ENCODE measurements at places on chromosomes 3 and 15. TPM values are rescaled to one million over a fixed set of nuclear protein-coding genes. Genes with fewer than 3 reads are reported as not detected.

Gene ZKSCAN7
- total RNA-seq = 2.1 TPM

Gene TMEM207
- not detected for total RNA-seq

Gene CLN6
- 7.4 TPM for total RNA-seq

Gene VIPR1
- total RNA-seq = 6.2 TPM

DNA sequence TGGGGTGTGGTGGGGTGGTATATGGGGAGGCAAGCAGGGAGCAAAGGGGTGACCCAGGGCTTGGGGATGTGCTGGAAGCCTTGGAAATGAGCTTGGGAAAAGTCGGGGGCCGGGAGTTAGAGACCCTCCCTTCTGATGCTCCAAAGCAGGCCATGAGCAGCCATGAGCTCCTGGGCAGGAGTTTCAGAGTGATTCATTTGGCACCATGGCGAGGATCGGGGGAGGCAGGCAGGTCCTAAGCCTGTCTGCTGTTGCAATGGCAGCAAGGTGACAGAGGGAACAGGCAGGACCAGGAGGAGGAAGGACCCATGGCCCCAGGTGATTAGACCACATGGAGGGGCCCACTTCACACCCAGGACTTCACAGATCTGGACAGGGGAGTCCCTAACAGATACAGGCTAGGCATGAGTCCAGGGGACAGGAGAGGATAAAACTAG lies 21.3 kb downstream of the RGMA start:
- DNase-seq = no peak

Gene LRRIQ4
- total RNA-seq = 0.43 TPM

- DNase-seq = no peak
Measured at GRCh38 chr3:177983320-177983719, 552.9 kb upstream of the KCNMB2 start.

DNA sequence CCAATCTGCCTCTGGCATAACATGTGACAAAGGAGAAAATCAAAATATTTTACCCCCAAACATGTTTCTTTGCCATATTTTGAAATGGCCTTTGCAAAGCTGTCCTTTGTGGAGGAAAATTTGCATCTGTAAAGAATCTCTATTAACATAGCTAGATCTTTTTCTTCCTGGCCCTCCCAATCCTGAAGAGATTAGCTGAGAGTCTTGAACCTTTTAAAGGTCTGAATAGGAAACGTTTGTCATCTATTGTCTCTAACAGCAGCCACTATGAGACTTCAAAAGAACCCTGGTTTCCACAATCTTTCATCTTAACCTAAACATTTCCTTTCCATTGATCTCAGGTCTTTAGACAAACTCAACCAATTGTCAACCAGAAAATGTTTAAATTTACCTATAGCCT lies 520.9 kb upstream of the TGFBR2 start:
- no peak for DNase-seq

- no peak for DNase-seq
Measured at GRCh38 chr15:22968366-22968765, 11.8 kb downstream of the CYFIP1 start.
